A549 treated with Mapracorat at 1 μM for 4 hours (cell line): ENCODE measurements at places on chromosomes 3 and 15. TPM values are rescaled to one million over a fixed set of nuclear protein-coding genes. Genes with fewer than 3 reads are reported as not detected.

The INSYN1 gene
- 0.95 to 3.1 TPM (median 1.4 TPM) in 5 replicates for total RNA-seq

The COL7A1 gene
- 116 to 206 TPM (median 180 TPM) in 5 replicates for total RNA-seq

The FSIP1 gene
- total RNA-seq = 0.70 to 1.1 TPM (median 0.89 TPM) in 5 replicates

The CIDEC gene
- 50.4 to 66.9 TPM (median 56.5 TPM) in 5 replicates for total RNA-seq

The SPSB4 gene
- 0.07 to 0.21 TPM (median 0.12 TPM) in 5 replicates for total RNA-seq

The FGF12 gene
- total RNA-seq = 0.44 to 1.1 TPM (median 0.68 TPM) in 5 replicates

The CHRM5 gene
- total RNA-seq = 0.03 to 0.04 TPM in 2 of 5 replicates, not detected in the others

The CLDN16 gene
- 0.16 TPM in 1 of 5 replicates, not detected in the others for total RNA-seq

The PDZRN3 gene
- total RNA-seq = 0.19 TPM in 1 of 5 replicates, not detected in the others

The CDV3 gene
- total RNA-seq = 107 to 130 TPM (median 116 TPM) in 5 replicates

The ADCY5 gene
- 0.22 to 0.88 TPM (median 0.30 TPM) in 5 replicates for total RNA-seq

The CRYBG3 gene
- total RNA-seq = 5.4 to 8.1 TPM (median 5.9 TPM) in 5 replicates

The CCR9 gene
- not detected in 5 replicates for total RNA-seq

The ALS2CL gene
- 6.8 to 10.5 TPM (median 7.9 TPM) in 5 replicates for total RNA-seq

The FEZF2 gene
- not detected in 5 replicates for total RNA-seq

The GBE1 gene
- 21.9 to 26.6 TPM (median 25.0 TPM) in 5 replicates for total RNA-seq

The REC114 gene
- total RNA-seq = not detected in 5 replicates
